IPS DF 6.9 (cell line): ENCODE measurements at places on chromosomes 6 and 20.

DNA sequence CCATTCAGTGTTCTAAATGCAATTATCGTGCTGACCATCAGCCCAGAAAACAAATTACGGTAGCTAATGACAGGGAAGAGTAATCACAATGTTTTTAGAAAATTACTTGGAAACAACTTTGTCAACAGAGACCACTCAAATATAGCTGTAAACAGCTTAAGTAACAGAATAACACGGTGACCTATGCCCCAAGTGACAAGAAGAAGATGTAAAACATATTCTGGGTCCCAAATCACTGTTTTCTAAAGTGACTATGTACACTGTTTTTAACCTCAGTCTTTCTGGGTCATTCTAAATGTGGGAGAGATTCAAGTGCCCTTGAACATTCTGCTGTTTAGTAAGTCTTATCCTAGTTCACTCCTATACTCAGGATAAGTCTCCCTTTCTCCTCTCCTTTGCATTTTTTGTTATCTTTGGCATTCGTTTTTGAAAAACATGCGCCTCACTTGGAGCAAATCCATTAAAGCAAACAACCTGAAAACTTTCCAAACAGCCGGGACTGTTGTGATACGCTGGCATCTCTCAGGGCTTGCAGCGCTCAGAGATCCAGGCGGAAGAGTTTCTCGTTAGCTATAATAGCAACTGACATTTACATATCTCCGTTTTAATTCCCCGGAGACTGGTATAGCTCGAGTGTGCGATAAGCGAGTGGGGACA lies 114.5 kb upstream of the SOX4 start:
- DNase-seq = no peak

DNA sequence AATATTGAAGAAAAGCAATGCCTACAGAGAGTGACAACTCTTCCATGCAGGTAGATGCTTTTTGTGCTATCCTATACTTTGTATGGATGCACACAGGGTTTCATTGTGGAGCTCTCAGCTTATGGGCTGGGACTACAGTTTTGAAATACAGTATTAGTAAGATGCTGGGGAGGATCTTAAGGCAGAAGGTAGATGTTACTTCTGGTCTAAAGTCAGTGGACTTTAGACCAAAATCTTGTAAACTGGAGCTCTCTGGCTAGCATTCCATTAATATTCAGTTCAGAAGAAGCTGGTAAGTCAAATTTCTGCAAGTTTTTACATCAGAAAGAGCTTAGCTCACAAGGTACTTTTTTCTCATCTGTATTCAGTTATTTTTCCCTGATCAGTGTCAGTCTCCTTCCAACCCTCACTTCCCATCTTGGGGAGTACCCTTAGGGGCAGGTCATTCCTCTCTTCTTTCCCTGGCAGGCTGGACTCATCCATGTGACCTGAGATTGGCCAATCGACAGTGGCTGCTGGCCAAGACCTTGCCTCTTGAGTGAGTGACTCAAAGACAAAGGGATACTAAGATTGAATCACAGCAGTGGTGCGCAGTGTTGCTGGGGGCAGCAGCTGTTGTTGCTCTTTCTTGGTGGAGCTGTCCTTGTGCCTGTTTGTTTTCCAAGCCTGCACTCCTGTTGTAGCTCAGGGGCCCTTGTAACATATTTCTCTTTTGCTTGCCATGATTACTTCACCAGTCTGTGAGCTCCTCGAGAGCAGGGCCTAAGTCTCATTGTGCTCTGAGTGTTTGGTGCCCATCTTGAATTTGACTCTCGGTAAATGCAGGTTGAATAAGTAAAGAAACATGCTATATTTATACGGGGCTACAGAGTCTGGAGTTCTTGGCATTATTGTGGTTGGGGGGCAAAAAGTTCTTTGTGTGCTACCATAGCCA lies 2.8 kb upstream of the PHF20 start:
- DNase-seq = peak; percentile 74

DNA sequence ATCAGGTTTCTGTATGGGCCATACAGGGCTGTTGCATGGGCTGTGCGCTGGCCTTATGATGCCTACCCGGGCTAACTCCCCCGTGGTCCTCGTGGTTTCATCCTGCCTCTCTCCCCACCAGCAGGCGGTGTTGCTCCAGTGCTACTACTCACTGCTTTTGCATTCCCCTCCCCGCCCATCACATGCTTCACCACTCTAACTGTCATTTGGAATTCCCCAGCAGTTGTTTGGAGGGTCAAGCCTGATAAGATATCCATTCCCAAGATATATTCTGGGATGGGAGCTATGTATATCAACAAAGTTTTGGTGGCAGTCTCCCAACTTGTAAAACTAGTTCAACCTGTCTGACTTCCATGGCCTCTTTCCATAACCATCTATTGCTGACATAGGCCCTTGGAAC lies 233.2 kb upstream of the SOX4 start:
- no peak for DNase-seq

- DNase-seq = no peak
These were observed 42.1 kb downstream of the ATG5 start for GRCh38 chr6:106283481-106283880.

GRCh38 chr6:73873081-73873480 lies 177.1 kb downstream of the CD109 start:
- no peak for DNase-seq

GRCh38 chr6:166751051-166751595 lies 124.1 kb upstream of the RPS6KA2 start:
- DNase-seq = no peak

DNA sequence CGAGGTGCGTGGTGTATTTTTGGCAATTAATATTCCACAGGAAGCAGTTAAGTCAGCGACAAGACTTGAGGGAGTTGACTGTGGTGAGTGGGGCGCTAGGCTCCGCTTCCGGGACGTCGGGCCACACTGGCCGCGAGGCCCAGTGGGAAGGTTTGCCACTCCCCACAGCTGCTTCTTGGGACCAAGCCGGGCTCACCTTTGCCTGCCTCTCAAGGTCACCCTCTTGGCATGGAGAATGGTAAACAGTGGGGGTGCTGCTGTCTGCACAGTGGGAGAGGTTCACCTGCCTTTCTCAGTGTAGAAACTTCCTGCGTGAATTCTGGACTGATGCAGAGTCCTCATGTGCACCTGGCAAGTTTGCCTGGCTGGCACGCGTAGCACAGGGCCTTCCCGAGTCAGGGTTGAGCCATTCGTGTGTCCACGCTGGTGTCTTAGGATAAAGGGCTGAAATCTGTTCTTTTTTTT lies 6.4 kb downstream of the OSBPL2 start:
- no peak for DNase-seq

DNA sequence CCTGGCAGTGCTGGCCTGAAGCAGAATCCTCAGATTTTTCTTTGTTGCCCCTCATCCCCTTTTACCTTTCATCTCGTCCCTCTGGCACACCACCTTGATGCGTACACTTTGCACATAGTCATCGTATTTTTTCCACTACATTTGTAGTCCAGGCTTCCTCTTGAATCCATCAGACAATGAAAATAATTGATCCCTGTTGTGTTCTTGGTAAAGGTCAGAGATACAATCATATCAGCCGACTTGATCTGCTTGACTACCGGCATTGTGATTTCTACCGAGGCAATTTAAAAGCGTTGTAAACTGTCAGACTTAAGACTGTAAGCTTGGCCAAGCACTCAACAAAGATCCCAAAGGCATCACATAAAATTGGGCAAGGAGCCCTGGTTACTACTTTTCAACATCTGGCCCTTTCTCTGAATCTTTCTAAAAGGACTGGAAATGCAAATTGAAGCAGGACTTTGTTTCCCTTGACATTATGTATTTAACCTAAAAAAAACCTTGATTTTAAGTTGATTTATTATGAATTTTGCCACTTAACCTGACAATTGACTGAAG lies 512.6 kb downstream of the LMBRD1 start:
- DNase-seq = no peak

DNA sequence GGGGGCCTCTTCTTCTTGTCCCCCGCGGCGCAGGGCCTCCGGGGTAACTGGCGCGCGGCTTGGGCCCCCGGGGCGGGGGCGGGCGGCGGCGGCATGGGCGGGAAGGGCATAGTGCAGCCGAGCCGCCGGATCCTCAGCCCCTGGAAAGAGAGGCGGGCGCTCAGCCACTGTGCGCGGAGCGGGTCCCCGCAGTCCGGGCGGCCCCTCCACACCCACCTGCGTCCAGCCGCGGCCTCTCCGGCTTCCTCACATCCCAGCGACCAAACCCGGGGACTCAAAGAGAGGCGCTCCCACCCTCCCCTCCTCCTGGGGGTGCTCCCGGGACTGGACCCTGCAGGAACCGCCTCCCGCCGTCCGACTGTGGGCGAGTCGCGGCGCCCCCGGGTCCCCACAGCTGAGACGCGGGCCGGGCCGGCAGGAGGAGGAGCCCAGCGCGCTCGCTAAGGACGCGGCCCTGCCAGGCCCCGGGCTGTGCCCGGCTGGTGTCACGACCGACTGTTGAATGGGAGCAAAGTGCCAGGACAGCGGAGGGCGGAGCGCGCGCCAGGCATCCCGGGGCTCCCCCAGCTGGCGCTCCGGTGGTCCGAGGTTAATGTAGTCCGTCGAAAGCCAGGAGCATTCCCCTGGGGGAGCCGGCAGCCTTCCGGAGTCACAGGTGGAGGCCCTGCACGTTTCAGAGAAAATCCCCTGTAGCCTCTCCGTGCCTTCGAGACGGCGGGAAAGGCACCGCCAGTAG lies at the start of gene PRR18:
Gene PRR18, minus strand, starts transcription at position 360 of the 736 bp plus-strand sequence. Its CDS starts 250 bp downstream, at position 110.
- no peak for DNase-seq

GRCh38 chr6:14520029-14520428 lies 402.5 kb downstream of the CD83 start:
- DNase-seq = no peak

- DNase-seq = no peak
These were observed 801 bp upstream of the KIFC1 start for GRCh38 chr6:33390767-33391277.

DNA sequence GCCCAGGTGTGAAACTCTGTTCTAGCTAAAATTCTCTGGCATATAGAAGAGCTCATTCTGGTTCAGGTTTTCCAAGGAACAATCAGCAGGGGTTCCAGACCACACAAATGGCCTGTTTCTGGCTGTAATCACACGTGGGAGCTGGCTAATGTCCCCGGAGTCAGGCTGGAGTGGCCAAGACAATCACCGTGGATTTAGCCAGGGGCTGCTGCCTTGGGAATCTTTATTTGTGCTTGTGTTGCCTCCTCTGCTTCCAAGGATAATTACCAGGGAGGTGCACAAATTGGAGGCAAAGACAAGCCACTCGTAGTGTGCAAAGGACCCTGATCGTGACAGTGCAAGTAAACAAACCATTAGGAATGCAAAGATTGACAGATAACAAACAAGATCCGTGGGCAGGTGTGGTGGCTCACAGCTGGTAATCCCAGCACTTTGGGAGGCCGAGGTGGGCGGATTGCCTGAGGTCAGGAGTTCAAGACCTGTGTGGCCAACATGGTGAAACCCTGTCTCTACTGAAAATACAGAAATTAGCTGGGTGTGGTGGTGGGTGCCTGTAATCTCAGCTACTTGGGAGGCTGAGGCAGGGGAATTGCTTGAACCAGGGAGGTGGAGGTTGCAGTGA lies 77.3 kb downstream of the KCNB1 start:
- no peak for DNase-seq

DNA sequence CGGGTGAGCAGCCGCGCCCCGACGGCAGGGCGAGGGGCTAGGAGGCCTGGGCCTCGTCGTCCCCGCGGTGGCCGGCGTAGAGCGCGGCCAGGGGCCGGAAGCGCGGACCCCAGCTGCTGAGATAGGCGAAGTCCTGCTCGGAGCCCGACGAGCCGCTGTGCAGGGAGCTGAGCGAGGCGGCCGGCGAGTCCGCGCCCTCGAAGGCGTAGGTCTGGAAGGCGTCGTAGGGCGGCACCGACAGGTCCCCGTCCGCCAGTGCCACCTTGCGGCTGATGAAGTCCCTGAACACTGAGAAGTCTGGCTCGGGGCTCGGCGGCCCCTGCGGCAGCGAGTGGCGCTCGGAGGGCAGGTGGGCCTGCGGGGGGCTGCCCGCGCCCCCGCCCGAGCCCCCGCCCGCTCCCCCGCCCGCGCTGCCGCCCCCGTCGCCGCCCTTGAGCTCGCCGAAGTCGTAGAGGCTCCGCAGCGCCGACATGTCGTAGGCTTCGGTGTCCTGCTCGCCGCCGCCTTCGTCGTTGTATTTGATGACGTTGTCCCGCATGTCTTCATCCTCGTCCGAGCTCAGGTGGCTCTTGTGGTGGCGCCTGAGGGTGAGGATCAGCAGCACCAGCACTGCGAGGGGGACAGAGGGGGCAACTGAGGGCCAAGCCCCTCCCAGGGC lies 56.5 kb downstream of the CD40 start:
- peak; percentile 57 for DNase-seq

DNA sequence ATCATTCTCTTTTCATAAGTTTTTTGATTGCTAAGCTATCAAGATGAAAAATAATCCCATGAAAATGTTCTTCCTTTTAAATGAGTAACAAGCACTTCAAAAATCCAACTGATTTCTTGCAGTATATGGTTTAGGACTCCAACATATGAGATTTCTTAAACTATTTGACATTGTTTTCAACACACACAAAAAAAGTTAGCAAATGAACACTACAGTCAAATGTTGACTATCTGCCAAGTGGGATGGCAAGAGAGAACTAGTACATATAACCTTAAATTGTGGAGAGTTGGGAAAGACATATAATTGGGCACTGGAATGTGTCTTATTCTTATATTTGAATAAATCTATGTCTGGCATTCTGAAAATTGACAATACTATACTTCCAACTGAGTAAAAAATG lies 15.6 kb downstream of the COL21A1 start:
- DNase-seq = no peak

GRCh38 chr6:34496103-34496685 lies 30.3 kb downstream of the PACSIN1 start:
- DNase-seq = no peak

GRCh38 chr6:29938746-29939508 lies 3.4 kb upstream of the HLA-A start:
- no peak for DNase-seq

DNA sequence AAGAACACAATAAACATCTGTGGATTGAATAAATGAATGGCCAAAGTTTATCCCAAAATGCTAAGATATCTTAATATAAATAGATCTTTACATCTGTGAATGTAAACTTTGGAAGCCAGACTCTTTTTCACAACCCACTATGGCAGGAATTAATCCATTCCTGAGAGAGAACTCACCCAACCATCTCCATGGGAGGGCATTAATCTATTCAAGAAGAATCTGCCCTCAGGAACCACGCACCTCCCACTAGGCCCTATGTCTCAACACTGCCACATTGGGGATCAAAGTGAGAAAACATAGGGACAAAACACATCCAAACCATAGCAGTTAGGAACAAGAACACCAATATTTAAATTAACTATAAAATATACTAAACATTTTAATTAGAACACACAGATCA lies 3.4 kb downstream of the UBE3D start:
- no peak for DNase-seq

- no peak for DNase-seq
These were observed 1420.2 kb downstream of the GRIK2 start for GRCh38 chr6:102813489-102814275.

GRCh38 chr6:166586424-166587156 lies at the start of gene RAMACL:
Gene RAMACL, minus strand, starts transcription at chr6:166586678. Its CDS starts 201 bp downstream, at chr6:166586477.
- DNase-seq = no peak

- DNase-seq = no peak
These were observed 54.4 kb downstream of the GOPC start for GRCh38 chr6:117547688-117548621.
